ENCODE measurements at places on chromosomes 7 and 10.

DNA sequence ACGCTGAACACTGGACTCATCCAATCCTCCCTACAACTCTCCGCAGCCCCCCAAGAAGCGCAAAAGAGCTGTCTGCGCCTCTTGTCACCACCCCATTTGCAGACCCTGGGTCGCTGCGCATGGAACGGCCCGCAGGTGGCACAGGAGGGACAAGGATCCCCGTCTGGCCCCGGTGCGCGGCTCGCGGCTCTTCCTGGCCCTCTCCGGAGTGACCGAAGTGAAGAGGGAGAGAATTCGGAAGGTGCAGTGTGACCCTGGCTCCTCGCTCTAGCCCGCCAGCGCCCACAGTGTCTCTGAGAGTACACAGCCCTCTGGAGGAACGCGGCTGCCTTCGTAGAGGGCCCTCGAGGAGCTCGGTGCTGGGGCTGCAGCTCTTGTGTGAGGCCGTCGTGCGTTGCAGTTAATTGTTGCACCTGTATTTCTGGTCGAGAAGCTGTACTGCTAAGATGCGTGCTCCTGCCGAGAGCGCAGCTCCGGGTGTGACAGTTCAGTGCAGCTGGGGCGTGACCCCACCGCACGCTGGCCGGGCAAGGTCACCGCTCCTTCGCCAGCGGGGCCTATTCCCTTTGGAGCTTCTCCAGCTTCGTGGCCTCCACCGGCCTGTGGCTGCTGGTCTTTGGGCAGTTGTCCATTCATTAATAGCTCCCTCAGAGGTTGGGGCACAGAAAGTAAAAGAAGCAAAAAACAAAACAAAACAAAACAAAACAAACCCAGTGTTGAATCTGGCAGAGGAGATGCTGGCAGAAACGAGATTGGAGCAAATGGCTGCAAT is 119.0 kb downstream of the SEC23IP start:
- DNase-seq, result no peak

DNA sequence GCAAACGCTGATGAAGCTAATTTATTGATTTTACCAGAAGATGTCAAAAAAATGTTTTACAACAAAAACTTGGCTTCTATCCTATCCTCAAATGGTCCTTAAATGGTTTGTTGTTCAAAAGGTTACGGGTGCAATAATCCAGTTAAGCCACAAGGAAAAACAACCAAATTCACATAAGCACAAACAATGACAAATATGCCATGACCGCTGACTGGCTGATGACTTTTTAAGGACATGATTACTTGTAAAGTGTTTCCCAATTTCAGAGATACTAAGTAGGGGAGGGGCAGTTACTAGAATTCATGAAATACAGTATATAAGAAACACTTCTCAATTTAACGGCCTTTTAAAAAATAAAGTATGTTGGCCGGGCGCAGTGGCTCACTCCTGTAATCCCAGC is 28.8 kb downstream of the ABI1 start:
- no peak for DNase-seq

DNA sequence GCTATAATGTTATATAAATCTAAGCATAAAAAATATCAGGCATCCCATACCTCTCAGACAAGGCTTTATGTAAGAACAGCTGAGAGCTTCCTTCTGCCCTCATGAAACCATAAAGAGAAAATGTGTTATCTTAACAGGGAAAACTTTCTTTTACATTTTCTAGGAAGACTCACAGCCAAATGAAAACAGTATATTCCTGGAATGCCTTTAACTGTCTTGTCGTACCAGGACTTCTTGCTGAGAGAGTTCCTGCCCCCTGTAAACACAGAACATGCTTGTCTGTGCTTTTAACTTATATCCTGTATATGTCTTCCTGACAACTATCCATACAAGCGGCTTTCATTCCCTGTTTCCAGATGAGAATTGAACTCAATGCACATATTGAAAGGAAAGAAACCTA is 64.8 kb upstream of the AHR start:
- no peak for DNase-seq

GRCh38 chr10:75838486-75838885 is 407.1 kb downstream of the LRMDA start:
- no peak for DNase-seq

DNA sequence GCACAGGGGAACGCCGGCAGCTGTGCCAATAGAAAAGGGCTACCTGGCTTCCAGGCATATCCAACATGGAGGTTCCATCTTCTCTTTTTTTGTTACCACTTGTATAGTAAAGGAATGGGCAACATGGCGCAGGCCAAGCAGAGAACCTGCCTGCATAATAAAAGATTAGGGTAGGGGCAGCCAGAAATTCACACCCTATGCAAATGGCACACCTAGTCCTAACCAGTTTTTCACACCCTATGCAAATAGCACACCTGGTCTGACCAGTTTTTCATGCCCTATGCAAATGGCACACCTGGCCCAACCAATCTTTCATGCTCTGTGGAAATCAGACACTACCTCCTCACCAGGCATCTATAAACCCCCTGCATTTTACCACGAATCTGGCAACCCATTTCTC is 369.5 kb downstream of the IPMK start:
- no peak for DNase-seq

DNA sequence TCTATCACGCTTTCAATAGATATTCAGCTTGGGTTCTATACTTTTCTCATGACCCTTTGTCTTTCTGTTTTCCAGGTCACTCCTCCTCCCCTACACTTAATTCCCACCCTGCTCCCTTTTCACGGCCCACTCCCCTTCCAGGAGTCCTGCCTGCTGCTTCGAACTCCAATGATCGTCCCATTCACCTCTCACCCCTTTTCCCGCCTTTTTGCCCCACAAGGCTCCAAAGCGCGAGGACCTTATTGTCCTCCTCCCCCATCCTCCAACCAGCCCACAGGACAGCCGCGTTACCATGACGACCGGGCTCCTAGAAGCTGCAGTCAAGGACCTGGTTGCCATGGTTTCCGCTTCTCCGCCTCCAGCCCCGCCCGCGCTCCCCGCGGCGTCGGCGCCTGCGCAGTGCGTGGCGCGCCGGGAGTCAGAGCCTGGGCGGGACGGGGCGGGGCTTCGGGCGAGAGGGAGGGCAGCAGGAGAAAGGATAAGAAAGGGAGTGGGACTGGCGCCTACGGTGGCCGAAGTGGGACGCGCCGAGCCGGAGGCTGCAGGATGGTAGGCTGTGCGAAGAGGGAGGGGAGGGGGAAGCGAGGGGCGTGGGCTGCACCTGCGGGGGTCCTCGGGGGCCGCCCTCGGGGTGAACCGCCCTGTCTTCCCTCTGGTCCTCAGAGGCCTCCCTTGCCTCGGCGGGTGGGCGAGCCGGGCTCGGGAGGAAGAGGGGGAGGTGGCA is at the start of gene AP1S1:
AP1S1 (plus strand) TSS at position 508 of the 724 bp plus-strand sequence; CDS start at position 547, 39 bp downstream.
- DNase-seq, result peak; percentile 84

GRCh38 chr7:138245216-138245615 is 169.0 kb downstream of the AKR1D1 start:
- DNase-seq, result no peak
